KG1 (cell line): ENCODE measurements at places on chromosomes 4 and X.

DNA sequence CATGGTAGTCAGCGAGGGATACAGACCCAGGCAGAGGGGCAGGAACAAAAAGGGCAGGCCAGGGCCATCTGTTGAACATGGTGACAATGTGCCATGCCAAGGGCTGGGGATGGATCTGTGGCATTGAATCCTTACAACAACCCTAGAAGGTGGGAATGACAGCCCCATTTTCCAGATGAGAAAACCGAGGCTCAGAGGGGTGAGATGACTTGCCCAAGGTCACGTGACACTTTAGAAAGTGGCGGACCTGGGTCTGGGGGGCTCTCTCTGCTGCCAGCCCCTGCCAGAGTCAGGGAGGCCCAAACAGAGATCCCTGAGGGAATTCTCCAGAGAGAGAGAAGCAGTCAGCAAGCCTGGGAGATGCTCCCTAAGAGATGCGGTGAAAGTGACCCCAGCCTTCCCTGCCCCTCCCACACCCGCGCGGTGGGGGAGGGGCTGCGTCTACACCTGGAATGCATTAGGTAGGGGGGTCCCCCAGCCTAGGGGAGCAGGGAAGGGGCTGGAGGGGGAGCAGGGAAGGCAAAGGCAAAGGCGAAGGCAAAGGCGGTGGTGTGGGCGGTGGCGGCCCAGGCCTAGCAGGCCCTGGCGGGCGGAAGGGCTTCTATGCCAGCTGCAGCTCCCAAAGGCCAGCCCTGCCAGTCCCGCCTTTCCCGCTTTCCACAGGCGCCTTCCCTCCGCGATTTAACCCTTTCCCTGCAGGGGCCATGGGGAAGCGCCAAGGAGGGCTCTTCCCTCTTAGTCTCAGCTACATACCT, 13.0 kb downstream of the FGD1 start:
- DNase-seq, result no peak

DNA sequence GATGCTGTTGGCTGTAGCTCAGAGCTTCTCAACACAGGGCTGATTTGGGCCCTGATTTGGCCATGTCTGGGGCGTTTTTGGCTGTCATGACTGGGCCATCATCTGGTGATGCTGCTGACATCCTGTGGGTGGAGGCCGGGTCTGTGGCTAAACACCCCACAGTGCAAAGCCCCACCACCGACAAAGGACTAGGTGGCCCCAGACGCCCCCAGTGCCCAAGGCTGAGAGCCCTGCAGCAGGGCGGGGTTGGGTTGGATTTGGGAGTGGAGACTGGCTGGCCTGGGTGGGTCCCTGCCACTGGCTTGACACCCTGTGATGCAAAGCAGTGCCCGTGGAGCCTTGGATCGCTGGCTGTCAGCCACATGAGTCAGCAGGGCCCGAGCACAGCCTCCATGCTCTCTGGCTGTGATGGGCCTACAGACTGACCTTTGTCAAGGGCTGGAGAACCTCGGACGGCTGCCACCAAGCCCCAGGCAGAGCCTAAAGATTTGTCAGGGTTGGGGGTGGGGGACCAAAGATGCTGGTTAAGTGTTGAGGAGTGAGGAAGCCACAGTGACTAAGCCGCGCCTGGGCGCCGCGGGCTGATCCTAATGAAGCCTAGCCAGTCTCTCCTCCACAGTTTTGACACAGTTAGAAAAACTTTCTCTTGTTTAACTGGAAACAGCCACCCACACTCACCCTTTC, 28.3 kb downstream of the CYTL1 start:
- no peak for DNase-seq

DNA sequence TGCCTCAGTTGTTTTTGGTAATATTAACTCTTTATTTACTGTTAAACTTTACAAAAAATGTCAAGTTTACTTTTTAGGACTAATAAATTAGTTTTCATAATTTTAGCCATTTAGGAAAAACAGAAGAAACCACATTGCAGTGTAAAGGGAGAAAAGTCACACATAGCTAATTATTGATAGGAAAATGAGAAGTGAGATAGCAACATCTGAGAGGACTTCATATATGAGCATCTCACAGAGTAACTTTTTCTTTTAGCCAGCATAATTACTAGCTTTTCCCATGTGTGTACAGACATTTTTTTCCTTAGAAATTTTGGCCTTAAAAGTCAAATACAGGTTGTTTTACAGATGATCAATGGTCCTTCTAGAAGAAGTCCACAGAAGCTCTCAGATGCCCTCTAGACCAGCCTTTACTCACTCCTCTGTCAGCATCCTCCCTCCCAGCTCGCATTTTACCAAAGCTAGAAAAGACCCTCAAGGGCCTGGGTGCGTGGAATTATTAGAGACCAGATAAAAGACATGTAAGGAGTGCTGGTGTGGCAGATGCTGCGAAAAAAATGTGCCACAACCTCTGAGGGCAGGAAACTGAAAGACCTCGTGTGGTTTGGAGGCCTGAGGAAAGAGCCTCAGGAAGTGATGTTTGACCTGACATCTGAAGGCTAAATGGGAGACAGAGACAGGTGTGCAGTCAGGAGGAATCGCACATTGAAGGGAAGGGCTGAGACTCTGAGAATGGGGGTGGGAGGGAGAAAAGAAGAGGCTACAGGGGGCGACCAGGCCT, 156.9 kb downstream of the CBR4 start:
- DNase-seq, result no peak

DNA sequence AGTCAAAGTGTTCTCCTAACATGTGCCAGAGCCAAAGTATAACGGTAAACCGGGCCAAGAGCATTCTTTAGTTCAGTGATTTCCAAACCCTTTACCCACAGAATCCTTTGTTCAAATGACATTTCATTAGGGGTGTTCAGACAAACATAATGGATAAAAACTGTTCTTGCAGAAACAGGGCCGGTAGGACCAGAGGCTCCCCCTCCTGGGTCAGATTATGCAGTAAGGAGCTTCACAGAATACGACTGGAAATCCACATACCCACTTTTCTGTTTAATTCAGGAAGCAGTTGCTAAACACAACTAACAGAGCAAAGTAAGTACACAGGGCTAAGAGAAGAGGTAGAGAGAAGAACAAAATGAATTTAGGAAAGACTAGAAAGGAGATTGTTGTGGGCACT, 46.6 kb upstream of the TMEM184C start:
- DNase-seq, result no peak

- no peak for DNase-seq
Measured at GRCh38 chr4:10108818-10109783, 7.5 kb downstream of the WDR1 start.
